ENCODE measurements at places on chromosomes 7 and 10. TPM values are rescaled to one million over a fixed set of nuclear protein-coding genes. Genes with fewer than 3 reads are reported as not detected.

Gene SHH
- not detected for polyA plus RNA-seq

Gene SPDYE16
- polyA plus RNA-seq = 0.09 TPM

Gene TAS2R3
- not detected for polyA plus RNA-seq

Gene CYP2W1
- polyA plus RNA-seq = not detected

Gene EBLN1
- not detected for polyA plus RNA-seq

Gene SLC26A3
- not detected for polyA plus RNA-seq

Gene BTBD16
- not detected for polyA plus RNA-seq

Gene LEP
- polyA plus RNA-seq = not detected

Gene GNG11
- not detected for polyA plus RNA-seq

Gene LLCFC1
- polyA plus RNA-seq = not detected

Gene SVIL
- 3.8 TPM for polyA plus RNA-seq

Gene SUGCT
- polyA plus RNA-seq = 1.2 TPM

Gene RELN
- polyA plus RNA-seq = not detected

Gene MYPN
- not detected for polyA plus RNA-seq

Gene BPGM
- 27.0 TPM for polyA plus RNA-seq

Gene EGFR
- polyA plus RNA-seq = not detected

Gene COL17A1
- polyA plus RNA-seq = not detected

Gene IMMP2L
- polyA plus RNA-seq = 17.1 TPM

Gene PNLIPRP3
- polyA plus RNA-seq = not detected

Gene ADK
- 63.7 TPM for polyA plus RNA-seq

Gene NDUFA5
- polyA plus RNA-seq = 79.5 TPM

Gene CAV2
- not detected for polyA plus RNA-seq

Gene AKR1D1
- not detected for polyA plus RNA-seq

Gene CAMK2B
- polyA plus RNA-seq = not detected

Gene AS3MT
- not detected for polyA plus RNA-seq

Gene RHEB
- polyA plus RNA-seq = 69.4 TPM

Gene TRIM50
- not detected for polyA plus RNA-seq

Gene PLXDC2
- polyA plus RNA-seq = 0.10 TPM

Gene HOXA4
- 0.18 TPM for polyA plus RNA-seq

Gene IL15RA
- polyA plus RNA-seq = 9.9 TPM

Gene ABCB4
- polyA plus RNA-seq = not detected

Gene PNLIPRP1
- polyA plus RNA-seq = not detected

Gene PRRT4
- polyA plus RNA-seq = 0.06 TPM

Gene BMPER
- polyA plus RNA-seq = not detected

Gene WIPF3
- polyA plus RNA-seq = not detected

Gene NPSR1
- not detected for polyA plus RNA-seq

Gene IFIT3
- 25.9 TPM for polyA plus RNA-seq

Gene OR13A1
- polyA plus RNA-seq = not detected

Gene SPDYE2
- 0.19 TPM for polyA plus RNA-seq

Gene PHKG1
- 0.08 TPM for polyA plus RNA-seq

Gene TMEM196
- not detected for polyA plus RNA-seq

Gene EPO
- polyA plus RNA-seq = not detected

Gene SIRT1
- 18.1 TPM for polyA plus RNA-seq

Gene CRCP
- polyA plus RNA-seq = 29.0 TPM

Gene AKR1C3
- 49.6 TPM for polyA plus RNA-seq

Gene ADCY1
- polyA plus RNA-seq = not detected

Gene HOXA5
- polyA plus RNA-seq = not detected

Gene SCIN
- polyA plus RNA-seq = not detected

Gene GRID2IP
- not detected for polyA plus RNA-seq

Gene NUB1
- polyA plus RNA-seq = 51.7 TPM

Gene TEX36
- not detected for polyA plus RNA-seq

Gene PNLIPRP2
- not detected for polyA plus RNA-seq

Gene PAX4
- not detected for polyA plus RNA-seq

Gene BCAP29
- 38.3 TPM for polyA plus RNA-seq

Gene AOAH
- polyA plus RNA-seq = 1.4 TPM

Gene ATOH7
- not detected for polyA plus RNA-seq

Gene ITPRID1
- not detected for polyA plus RNA-seq

Data from CD4-positive, CD25-positive, alpha-beta regulatory T cell (primary cell).